GOT3 (cell line): ENCODE measurements at places on chromosomes 4 and X.

DNA sequence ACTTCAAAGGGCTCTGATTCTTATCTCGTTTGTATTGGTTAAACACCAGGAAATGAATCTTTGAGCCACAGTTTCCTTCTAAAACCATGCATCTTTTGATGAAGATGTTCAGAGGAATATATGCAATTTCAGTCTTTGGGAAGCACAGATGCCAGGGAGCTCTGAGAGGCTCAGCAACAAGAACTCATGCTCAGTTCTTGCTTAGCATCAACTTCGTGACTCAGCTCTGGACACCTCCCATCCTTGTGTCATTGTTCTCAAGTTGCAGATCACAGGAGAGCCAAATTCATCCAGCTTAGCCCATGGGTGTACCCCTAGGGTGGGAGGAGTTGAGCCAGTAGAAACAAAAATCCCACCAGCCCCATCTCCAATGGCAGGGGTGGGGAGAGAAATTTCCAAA lies 219.6 kb upstream of the MAOA start:
- DNase-seq: no peak

DNA sequence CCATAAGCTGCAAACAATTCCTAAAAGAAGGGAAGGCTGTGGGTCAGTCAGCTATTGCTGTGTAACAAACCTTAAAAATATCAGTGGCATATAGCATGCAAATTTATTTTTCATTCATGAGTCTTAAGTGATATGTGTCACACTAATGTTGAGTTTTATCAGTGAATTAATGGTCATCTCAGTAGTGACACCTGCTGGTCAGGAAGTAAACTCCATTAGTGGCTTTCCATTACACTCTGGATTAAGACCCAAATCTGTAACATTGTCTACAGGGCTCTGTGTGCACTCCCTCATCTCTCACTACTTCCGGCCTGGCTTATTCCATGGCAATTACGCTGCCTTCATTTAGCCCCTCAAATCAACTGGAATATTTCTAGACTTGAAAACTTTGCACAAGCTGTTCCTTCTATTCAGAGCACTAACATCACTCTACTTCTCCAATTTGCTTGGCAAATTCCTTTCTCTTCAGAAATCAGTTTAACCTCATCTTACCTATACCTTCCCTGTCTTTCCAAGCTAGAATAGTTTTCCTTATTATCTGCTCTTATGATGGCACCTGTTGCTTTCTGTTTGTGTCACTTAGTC lies 217.3 kb upstream of the TAPT1 start:
- DNase-seq: no peak

- no peak for DNase-seq
These were observed 207.6 kb downstream of the THOC2 start for GRCh38 chrX:123525123-123525725.

- DNase-seq: no peak
These were observed 3.1 kb downstream of the FGFRL1 start for GRCh38 chr4:1014291-1015167.

GRCh38 chr4:101885574-101885973 lies 95.0 kb downstream of the BANK1 start:
- DNase-seq: no peak

- no peak for DNase-seq
These were observed 261.6 kb downstream of the IQCM start for GRCh38 chr4:149553959-149554520.
